ENCODE measurements at places on chromosomes 3 and 15. TPM values are rescaled to one million over a fixed set of nuclear protein-coding genes. Genes with fewer than 3 reads are reported as not detected.

DNA sequence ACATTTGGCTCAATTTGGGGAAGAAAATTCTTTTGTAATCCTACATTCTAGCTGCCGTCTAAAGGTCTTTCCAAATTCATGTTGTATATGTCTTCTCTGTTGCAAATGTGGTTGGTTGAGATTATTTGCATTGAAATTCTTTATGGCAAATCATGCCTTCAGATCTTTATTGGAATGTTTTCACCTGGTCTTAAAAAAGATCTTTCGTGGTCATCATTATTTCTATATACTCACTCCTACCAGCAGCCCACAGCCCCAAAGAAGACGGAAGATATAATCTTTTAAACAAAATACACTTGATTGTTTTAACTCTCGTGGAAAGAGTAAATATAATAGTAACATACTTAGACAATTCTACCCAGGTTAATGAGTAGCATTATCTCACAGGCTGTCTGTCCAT lies 41.5 kb upstream of the PPARG start:
- no peaks in the 10 kb centered on the region for H3K4me1 ChIP-seq
- H3K27ac ChIP-seq = no peak overlapping the region
- H3K36me3 ChIP-seq = no peaks in the 10 kb centered on the region
- H3K4me3 ChIP-seq = no peak overlapping the region
- H3K27me3 ChIP-seq = no peaks in the 10 kb centered on the region
- DNase-seq = no peak

DNA sequence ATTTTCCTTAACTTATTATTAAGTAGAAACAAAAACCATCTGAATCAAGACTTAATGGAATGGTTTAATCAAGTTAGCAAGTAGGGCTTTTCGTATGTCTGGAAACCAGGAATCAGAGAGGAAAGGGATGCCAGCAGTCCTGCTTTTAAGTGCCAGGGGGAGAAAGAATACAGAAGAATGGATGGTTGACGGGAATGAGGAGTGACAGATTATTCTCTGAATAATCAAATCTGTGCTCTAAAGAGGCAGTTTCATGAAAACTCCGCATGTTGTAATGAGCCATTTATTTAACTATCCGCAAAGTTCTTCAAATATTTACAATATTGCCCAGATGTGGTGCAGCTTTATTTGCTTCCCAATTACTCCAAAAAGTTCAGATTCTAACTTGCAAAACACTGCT lies 103.0 kb downstream of the CTNNB1 start:
- no peaks in the 10 kb centered on the region for H3K27me3 ChIP-seq
- no peak overlapping the region for H3K27ac ChIP-seq
- DNase-seq = no peak
- H3K4me1 ChIP-seq = peaks cover 3% of the 10 kb centered on the region
- H3K4me3 ChIP-seq = no peak overlapping the region

- H3K27me3 ChIP-seq = no peaks in the 10 kb centered on the region
- no peak overlapping the region for H3K4me3 ChIP-seq
- no peak for DNase-seq
- H3K27ac ChIP-seq = no peak overlapping the region
Observed at GRCh38 chr3:143525408-143525807, 322.9 kb downstream of the SLC9A9 start.

- H3K4me3 ChIP-seq = peak overlapping the region; percentile 59
- peaks cover 5% of the 10 kb centered on the region for H3K36me3 ChIP-seq
- H3K27ac ChIP-seq = peak overlapping the region; percentile 94
- DNase-seq = peak; percentile 63
- peaks cover 16% of the 10 kb centered on the region for H3K4me1 ChIP-seq
- no peaks in the 10 kb centered on the region for H3K27me3 ChIP-seq
Observed at GRCh38 chr3:129120254-129121004, 1.2 kb downstream of the RAB43 start.

Gene SCAMP5
- total RNA-seq = 0.76 TPM

DNA sequence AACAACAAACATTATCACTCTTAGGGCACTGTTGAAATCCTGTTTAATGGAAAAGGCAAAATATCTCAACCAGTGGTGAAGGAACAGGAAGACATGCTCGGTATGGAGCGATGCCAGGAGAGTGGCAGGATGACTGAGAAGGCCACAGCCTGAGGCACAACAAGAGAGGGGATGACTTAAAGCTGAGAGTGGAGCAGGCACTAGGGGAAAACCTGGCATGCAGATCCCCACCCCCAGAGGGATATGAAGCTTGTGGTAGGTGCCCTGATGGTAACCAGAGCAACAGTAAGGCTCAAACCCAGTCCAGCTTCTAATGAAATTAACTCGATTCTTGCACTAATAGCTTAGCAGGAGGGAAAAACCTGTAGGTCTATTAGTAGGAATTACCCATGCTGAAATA lies 40.4 kb downstream of the LYSMD4 start:
- H3K27me3 ChIP-seq = no peaks in the 10 kb centered on the region
- H3K4me3 ChIP-seq = no peak overlapping the region
- no peaks in the 10 kb centered on the region for H3K36me3 ChIP-seq
- no peaks in the 10 kb centered on the region for H3K4me1 ChIP-seq
- no peak overlapping the region for H3K27ac ChIP-seq

Gene GP5
- total RNA-seq = 0.38 TPM

DNA sequence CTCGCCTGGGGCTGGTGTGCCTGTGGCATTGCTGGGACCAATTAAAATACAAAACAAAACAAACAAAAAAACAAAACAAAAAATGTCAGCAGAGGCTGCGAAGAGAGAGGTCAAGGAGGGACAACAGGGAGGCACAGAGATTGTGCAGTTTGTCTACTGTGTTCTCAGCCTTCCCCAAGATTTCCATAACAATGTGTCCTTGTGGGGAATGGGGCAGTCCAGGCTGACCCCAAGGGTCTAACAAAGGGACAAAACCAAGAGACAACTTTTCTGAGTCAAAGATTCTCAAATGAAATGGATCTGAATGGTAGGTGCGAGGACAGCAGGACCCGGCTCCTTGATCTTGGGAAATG lies 46.4 kb upstream of the TRPM1 start:
- DNase-seq = no peak
- H3K27me3 ChIP-seq = no peaks in the 10 kb centered on the region
- H3K27ac ChIP-seq = no peak overlapping the region
- H3K4me1 ChIP-seq = no peaks in the 10 kb centered on the region
- H3K36me3 ChIP-seq = no peaks in the 10 kb centered on the region

- no peak for DNase-seq
- H3K4me3 ChIP-seq = no peak overlapping the region
- no peaks in the 10 kb centered on the region for H3K4me1 ChIP-seq
Observed at GRCh38 chr15:67479781-67480505, 41.0 kb upstream of the C15orf61 start.

Gene TAGLN3
- not detected for total RNA-seq

GRCh38 chr15:90597577-90597976 lies 67.9 kb downstream of the CRTC3 start:
- no peak for DNase-seq
- peaks cover 29% of the 10 kb centered on the region for H3K4me1 ChIP-seq
- peaks cover 25% of the 10 kb centered on the region for H3K36me3 ChIP-seq
- H3K27ac ChIP-seq = peak overlapping the region; percentile 85
- no peaks in the 10 kb centered on the region for H3K27me3 ChIP-seq

Gene DNAH1
- 2.2 TPM for total RNA-seq

Gene OR5K2
- total RNA-seq = not detected

- H3K4me1 ChIP-seq = no peaks in the 10 kb centered on the region
- H3K27ac ChIP-seq = no peak overlapping the region
- H3K36me3 ChIP-seq = no peaks in the 10 kb centered on the region
- no peak for DNase-seq
Observed at GRCh38 chr3:159645874-159646273, 342.8 kb upstream of the IL12A start.

DNA sequence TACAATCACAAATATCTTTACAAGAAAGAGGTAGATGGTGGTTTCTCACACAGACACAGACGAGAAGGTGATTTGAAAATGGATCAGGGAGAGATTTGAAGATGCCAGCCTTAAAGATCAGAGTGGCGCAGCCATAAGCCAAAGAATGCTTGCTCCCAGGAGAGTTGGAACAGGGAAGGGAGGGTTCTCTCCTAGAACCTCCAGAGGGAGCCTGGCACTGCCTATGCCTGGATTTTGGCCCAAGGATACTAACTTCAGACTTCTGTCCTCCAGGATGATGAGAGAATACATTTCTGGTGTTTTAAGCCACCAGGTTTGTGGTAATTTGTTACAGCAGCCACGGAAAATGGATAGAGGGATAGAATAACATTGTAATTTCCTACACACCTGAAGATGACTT lies 279.1 kb downstream of the FAM43A start:
- no peak overlapping the region for H3K4me3 ChIP-seq
- H3K27ac ChIP-seq = no peak overlapping the region
- no peaks in the 10 kb centered on the region for H3K36me3 ChIP-seq
- no peaks in the 10 kb centered on the region for H3K4me1 ChIP-seq

GRCh38 chr3:55439657-55440056 lies 47.4 kb downstream of the WNT5A start:
- H3K4me3 ChIP-seq = no peak overlapping the region
- H3K36me3 ChIP-seq = no peaks in the 10 kb centered on the region
- no peaks in the 10 kb centered on the region for H3K4me1 ChIP-seq
- no peak for DNase-seq
- no peaks in the 10 kb centered on the region for H3K27me3 ChIP-seq

DNA sequence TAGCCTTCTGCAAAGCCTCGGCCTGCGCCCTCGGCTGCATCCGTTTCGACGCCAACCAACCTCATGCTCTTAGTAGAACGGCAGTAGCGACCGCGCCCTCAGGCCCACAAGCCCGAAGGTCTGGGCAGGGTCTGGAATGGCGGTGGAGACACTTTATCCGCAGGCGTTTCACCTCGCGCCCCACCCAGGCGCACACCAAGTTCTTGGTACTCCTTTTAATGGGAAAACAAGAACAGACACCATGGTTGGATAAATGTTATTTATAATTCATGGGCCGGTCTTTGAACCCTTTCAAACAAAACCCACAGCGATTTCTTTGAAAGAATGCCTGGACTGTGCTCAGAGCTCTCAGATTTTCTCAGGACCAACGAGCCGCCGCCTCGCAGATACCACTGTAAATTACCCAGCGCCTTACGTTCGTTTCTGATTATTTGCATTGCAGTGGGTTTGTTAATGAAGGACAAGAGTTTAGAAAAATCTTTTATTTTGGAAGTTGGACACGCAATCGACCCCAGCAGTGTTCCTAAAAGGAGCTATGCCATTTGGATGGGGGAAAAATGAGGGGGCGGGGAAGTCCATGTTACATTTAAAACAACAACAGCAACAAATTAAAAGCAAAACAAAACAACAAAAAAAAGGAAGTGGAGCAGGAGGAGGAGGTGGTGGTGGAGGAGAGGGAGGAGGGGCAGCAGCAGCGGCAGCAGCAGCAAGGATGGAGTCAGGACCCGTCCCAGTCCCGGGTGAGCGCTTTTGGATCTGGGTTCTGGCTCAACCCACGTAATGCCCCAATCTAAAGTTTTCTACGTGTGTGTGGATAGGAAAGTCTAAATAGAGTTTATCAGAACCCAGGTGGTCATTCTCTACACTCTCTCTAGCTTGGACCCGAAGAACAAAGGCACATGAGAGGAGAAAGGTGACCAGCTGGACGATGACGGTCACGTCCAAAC lies 993 bp upstream of the ISL2 start:
- no peak for DNase-seq
- no peaks in the 10 kb centered on the region for H3K36me3 ChIP-seq
- peak overlapping the region; percentile 40 for H3K27ac ChIP-seq
- H3K27me3 ChIP-seq = peaks cover 41% of the 10 kb centered on the region
- peaks cover 57% of the 10 kb centered on the region for H3K4me1 ChIP-seq
- peak overlapping the region; percentile 39 for H3K4me3 ChIP-seq

DNA sequence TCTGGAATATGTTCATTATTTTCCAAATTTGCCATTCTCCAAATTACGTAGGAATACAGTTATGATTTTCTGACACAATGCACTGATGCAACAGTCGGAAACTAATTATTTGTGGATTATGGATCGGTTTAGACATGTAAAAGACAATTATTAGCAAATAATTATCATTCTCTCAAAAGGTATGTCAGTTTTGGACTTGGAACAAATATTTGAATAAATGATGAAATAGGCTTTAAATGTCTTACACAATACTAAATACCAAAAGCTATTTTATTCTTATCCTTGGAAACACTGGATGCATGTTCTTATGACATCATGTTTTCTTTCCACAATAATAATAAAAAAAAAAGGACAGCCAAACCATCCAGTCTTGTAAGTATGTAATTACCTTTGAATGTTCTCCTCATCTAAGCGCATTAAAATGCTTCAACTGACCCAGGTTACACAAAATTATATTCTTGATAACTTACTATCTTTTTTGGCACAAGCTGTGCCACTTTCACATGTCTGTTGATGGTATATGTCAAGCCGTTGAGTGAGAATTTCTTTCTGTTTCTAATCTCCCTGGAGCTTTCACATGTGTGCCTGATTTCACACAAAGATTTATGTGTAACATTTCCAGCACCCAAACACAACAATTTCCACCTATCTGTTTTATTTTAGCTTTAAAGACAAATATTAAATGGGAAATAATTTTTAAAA lies 238.5 kb upstream of the ZNF385D start:
- DNase-seq = no peak

DNA sequence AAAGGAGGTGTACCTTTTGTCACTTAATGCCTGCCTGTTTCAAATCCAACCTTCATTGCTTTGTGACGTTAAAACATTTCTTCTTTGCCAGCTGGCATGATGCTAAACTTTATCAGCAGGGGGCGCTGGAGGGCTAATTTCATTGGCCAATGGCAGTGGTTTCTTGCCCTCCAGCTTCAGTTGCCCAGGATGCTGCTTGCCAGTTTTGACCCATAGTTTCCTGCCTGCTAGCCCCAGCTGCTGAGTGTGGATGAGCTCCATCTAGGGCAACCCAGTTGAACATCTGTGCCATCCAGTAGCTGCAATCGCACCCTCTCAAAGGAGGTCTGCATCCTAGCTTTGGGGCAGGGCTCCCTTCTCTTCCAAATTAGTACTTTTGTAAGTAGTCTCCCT lies 22.1 kb downstream of the ACKR2 start:
- no peaks in the 10 kb centered on the region for H3K36me3 ChIP-seq
- H3K4me1 ChIP-seq = no peaks in the 10 kb centered on the region
- no peak overlapping the region for H3K4me3 ChIP-seq
- H3K27me3 ChIP-seq = no peaks in the 10 kb centered on the region

DNA sequence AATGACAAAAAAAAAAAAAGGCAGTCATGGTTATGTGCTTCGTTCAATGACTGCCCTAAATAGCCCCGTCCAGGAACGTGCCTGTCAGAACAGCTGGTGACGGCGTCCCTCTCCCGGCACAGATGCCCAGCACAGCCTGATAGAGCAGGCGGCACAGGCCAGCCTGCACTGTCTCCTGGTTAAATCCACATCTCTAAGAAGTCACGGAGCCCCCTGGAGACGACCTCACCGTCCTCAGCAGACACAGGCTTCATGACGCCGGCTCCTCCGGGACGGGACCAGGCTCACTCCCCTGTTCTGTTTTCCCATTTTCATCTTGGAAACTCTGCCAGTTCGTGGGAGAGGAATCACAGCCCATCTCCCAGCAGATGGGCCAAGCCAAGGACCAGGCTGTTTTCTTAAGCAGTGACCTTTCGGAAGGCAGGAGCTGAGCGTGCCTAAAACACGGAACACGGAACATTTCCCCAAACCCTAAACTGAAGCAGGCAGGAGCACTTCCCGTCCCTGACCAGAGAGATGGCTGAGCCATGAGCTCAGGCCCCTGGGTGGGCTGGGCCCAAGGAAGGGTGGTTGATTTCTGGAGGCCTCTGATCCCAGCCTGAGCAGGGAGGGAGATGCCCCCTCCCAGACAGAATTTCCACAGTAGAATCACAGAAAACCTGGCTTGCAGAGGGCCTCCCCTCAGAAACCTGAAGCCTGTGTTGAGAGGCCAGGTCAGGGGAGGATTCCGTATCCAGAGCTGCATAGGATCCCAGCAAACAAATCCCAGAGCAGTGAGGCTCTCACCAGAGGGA lies 35.9 kb downstream of the ADCY5 start:
- no peaks in the 10 kb centered on the region for H3K36me3 ChIP-seq
- no peak for DNase-seq
- no peaks in the 10 kb centered on the region for H3K27me3 ChIP-seq
- H3K4me3 ChIP-seq = no peak overlapping the region
- H3K27ac ChIP-seq = peak overlapping the region; percentile 91

All from esophagus squamous epithelium (tissue), 5 donors.